ENCODE measurements at places on chromosomes 3 and 15.
A peak's percentile ranks its signal among the peaks of the same experiment; 100 is the strongest.

GRCh38 chr3:115146418-115147328 is at the start of gene ZBTB20:
TSS of gene ZBTB20 (minus strand) at chr3:115147288.
- peak; percentile 51 for DNase-seq

DNA sequence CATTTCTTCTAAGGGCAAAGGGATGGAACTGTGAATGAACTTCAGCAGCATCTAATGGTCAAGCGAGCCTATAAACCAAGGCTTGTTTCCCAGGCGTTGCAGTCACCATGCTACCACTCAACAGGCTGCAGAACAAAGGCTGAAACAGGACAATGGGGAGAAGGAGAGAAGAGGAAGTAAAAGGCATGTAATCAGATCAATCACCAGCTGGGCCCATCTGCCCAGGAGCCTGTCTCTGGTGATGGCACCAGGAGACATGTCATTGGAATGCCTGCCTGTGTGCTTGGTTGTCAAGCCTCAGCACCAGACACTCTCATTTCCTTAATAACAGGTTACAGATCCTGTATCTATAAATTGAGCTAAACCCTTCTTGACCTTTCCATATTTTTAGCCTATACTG is 81.7 kb upstream of the UMPS start:
- DNase-seq, result no peak

DNA sequence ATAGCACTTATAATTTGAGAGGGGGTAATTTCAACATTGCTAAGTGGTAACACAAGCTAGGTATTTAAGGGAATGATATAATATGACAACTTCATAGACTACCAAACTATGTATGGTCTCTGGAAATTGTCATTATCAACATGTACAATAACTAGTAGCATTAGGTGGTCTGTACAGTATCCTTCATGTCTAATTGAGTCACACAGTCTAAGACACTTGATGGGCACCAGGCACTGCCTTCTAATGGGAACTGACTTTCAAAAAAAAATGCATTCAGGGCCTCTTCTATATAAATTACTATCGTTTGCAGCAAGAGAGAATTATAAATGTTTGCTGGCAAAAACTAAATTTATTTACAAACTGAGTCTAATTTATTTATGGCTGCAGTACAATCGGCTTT is 271.8 kb downstream of the MECOM start:
- DNase-seq, result no peak

DNA sequence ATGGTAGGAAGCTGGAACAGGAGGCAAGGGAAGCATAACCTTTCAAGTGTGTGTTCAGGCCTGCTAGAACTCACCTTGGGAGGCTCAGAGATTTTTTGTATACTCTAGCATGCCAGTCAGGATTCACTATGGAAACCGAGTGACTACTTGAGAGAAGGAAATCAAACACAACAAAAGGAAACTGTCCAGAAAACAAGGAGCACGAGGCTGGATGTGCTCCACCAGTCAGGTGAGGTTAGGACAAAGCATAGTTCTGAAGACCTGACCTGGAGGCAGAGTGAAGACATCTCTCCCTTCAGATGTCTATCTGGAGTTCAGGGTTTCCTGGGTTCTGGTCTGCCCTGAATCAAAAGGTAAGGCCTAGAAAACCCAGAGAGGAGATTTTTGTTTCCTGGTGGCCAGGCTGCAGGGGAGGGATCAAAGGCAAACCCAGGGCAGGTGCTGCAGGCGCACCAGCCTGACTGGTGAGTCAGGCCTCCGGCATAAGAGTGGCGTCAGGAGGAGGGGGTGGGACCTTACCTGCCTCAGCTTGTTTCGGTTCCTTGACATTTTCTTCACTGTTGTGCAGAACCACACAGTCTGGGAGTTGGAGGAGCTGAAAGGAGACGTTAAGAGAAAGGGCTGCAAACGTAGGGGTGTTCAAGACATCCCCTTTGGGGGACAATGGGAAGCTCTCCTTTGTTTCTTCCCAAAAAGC is 52.2 kb upstream of the OSBPL11 start:
- no peak for DNase-seq

DNA sequence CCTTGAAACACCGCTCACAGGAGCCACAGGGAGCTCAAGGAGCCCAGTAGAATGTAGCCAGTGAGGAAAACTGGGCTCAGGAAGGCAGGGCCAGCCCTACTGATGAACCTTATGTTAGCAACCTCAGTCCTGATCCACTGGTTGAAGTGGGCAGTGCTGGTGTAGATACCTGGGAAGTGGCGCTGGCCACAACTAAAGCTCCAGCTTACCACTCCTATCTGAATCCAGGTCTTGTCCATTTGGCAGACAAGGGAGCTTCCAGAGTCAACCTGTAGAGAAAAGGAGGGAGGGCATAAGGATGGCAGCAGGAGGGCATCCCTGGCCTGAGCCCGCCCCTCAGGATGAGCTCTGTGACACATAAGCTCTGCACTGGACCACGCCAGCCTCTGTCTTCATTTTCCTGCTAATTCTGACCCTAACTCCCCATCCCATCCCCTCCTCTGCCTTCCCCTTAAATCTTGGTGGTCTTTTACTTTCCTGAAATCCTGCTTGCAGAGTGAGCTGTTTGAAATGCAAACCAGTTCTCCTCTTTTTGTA is 2.1 kb upstream of the PRSS50 start:
- no peak for DNase-seq

DNA sequence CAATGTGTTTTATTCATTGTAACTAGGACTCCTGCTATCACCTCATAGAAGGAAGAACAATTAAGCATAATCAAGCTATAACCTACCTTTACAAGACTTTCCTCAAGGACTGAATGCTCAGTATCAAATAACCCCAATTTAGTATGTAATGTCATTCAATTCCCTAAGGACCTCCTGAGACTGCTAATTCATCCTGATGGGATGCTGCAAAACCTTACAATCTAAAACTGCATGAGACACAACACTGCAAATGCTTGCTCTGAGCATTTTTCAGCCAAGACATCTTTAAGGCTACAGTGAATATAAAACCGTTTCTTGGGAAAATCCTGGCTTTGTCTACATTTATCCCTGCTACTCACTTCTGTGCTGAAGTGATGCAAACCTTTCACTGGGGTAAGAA is 69.9 kb downstream of the RYK start:
- DNase-seq, result no peak

DNA sequence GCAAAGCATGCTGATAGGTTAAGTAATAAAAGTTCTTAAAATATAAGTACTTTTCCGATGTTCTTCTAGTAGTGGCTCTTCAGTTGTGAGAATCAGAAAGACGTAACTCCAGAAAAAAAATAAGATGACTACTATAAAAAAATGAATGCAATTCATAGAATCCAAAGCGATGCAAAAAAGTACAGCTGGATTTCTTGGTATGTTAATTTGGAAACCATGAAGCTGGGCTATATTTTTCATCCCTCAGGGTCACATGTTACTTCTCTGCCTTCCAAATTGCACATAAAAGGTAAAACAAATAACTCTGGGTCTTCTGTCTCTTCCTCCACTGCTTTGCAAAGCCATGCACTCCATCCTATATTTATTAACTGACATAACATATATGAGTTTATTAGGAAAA is 843.9 kb upstream of the DPPA4 start:
- DNase-seq, result no peak

DNA sequence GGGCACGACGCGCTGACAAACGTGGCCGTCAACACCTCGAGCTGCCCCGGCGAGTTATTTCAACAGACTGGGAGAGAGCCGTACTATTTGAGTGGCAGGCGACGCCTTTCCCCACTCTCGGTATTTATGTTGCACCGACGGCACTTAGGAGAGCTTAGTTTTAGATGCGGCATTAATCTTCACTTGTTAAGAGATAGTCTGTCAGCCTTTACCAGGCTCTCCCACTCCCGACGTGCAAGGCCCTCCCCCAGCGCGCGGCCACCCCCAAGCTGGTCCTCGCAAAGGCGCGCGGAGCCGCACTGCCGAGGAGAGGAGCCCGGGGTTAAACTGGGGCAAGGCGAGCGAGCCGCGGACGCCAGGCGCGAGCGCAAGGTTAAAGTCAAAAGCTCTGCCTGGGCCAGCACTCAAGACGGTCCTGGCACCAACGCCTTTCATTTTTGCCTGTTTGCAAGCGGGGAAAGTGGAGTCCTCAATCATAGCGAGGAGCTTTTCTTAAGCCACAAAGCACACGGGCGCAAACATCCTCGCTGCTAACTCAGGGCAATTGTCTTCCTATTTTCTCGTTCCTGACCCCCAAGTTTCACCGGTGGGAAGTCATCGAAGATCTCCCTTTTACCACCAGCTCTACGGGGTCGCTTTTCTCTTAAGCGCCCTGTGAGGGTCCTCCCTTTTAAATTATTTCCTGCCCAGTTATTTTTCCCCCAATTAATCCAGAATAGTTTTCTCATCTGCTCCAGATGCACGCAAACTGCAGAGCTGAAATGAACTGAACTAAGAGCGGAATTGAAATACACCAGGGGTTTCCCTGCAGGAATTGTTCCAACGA is 86.6 kb downstream of the NR2F2 start:
- DNase-seq, result no peak

- DNase-seq, result no peak
These were observed 45.3 kb downstream of the SEMA3G start for GRCh38 chr3:52399593-52399992.

DNA sequence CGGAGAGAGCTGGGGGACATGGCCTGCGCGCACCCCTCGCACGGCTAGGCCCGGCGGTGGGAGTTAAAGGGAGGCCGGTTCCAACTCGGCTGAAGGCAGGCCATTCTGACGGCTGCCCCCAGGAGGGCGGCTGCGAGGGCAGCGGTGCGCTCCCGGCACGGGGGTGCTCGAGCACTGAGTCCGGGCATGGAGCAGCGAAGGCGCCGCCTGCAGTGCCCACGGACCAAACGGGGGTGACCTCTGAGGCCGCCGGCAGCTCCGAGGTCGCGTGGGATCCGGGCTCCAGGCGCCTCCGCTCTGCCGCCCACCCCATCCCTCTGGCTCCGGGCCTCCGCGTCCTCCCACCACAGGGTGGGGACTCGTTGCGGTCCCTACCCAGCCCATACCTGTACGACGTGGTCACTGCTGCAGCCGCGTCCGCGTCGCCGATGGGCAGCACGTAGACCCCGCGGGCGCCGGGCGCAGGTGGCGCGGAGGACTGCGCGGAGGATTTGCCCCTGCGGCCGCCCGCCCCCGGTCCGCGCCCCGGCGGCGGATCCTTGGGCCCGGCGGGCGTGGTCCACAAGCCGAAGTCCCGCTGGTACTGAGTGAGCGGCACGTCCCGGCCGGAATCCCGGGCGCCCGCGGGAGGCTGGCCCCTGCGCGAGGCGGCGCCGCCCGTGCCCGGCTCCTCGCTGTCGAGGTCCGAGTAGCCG is 469 bp downstream of the MAP6D1 start:
- DNase-seq, result no peak

GRCh38 chr3:169624533-169624972 is 39.0 kb downstream of the MECOM start:
- no peak for DNase-seq

GRCh38 chr3:179184826-179185225 is 36.7 kb downstream of the PIK3CA start:
- DNase-seq, result no peak

- DNase-seq, result no peak
These were observed 1.1 kb downstream of the TPRG1 start for GRCh38 chr3:189172668-189173419.

- DNase-seq, result no peak
These were observed 83.6 kb downstream of the CCR1 start for GRCh38 chr3:46124216-46125177.

DNA sequence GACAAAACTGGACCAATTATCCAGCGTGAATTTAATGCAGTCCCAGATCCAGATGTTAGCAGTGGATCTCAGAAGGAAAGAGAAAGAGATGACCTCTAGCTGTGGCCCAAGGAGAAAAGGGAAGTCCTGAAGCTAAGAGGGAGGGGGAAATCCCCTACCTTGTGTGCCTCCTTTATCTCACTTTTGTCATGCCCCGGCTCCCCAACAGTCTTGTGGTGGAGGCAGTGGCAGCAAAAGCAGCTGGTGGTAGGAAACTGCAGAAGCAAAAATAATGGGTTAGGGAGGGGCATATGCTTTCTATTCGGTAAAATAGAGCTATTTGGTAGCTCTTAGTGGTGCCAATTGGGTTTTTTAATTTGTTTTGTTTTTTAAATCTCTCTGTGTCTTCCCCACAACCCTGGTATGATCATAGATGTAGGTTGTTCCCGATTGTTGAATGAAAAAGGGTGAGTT is 56.5 kb downstream of the MCTP2 start:
- DNase-seq, result no peak

- no peak for DNase-seq
These were observed 13.0 kb downstream of the C3orf18 start for GRCh38 chr3:50554553-50554952.

DNA sequence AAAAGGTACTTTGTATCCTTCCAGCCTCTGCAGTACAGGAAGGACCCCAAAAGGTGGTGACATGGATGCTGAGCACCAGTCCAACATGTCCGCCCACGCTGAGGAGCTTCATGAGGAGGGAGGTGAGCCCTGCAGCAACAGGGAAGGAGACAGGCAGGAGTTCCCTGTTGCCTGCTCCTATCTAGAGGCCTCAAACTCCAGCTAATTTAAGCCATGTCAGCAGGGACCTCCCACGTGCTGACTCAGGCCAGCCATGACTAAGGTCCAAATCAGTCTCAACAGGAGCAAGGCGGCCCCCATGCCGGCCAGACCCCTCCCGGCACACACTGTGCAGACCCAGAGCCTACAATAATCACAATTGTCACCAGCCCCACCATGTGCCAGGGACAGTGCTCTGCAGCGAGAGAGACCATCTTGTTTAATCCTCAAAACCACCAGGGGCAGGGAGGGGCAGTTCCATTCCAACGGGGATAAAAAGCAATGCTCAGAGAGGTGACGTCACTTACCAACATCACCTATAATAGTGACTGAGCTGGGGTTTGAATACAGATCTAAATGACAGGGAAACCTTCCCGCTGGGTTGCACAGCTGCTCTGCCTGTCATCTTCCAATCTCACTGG is 54.5 kb upstream of the GATA2 start:
- DNase-seq, result no peak

DNA sequence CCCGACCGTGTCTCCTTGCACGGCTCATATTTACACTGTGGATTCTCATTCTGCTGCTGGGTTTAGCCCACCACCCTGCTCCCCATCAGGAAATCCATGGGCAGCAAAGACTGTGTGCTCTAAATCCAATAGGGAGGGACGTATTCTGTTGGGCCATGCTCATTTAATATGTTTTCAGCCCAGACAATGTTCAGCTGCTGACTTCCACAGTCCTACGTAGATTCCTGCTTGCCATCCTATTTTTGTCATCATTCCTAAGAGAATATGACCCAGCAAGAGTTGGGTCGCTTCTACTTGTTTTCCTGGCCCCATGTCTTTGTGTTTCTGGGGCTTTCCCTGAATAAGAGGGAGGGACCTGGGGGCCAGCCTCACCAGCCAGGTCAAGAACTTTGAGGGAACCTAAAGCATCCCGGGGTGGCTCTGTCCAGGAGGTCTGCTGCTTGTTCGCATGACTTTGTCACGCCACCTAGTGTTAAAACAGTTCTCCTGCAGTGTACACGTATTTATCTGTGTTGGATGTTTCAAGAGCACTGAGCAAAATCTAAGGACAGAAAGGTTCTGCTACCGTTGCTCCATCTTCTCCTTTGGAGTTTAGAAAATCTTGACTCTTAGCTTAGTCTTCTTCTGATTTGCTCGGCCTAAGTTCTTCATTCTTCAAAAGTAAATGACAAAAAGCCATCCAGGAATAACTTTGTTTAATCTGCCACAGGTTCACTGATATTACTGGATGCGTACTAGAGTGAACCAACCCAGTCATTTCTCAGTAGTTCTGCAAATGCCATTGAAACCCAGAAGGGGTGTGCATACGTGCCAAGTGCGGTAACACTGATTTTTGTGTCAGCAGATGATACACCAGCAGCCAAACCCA is 79.8 kb upstream of the NR2E3 start:
- DNase-seq, result peak; percentile 35

Data from NT2/D1 (cell line).